Right cardiac atrium (tissue), 5 donors: ENCODE measurements at places on chromosomes 1 and 21.

- no peak for DNase-seq
These were observed 48.6 kb downstream of the CTH start for GRCh38 chr1:70459496-70460225.

DNA sequence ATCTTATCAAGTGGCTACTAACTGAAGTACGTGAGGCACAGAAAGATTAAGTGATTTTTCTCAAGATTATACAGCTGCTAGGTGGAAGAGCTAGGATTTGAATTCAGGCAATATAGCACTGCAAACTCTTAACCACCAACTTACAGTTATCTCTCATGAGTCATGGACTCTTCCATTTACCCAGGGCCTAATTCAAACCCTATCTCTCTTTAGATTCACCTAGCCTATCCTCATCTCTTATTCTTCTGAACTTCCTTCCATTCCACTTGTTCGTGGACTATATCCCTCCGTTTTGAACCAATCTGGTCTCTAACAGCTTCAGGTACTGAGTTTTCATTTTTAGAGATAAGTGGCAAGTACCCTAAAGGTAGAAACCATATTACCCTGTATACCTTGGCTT is 92.8 kb upstream of the DMRTA2 start:
- no peak for DNase-seq

DNA sequence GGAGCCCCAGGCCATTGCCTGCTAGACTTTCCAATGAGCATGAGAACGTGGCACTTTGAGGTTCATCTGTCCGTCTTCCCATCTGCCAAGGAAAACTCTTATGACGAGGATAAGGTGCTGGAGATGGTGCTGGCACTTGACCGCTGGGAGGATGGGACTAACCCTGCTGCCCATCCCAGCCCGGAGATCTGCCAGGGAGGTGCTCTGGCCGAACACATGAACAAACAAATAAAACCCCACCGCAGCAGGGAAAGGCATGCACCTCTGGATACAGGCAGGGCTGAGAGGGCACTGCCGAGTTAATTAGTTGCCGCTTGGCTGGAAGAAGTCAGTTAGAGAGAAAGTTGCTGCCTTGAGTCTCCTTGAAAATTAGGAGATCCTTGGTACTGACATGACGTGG is 308.4 kb downstream of the AJAP1 start:
- no peak for DNase-seq

DNA sequence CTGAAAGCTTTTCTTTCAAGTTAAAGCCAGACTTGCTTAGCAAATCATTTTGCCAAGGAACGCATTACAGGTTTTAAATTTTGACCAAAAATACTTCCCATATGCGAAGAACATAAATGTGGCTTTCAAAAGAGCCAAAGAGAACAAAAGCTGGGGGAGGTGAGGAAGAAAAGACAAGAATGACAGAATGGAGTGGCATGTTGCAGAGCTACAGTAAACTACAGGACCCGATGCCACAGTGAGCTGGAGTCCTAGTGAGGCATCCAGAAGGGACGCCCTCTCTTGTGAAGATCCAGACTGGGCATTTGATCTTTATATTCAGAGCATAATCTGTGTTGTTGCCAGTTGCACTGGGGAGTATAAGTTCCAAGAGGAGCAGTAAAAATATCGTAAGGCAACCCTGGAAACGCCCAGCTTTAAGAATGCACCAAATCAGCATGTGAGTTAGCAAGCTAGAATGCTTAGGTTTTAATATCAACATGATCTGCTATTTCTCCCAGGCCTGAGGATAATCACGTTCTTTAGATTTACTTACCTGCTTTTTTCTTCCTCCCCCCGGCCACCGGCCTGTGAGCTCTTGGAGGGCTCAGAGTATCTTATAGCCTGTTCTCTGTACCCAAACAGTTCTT is 48.4 kb upstream of the HOOK1 start:
- DNase-seq = no peak
